ENCODE measurements at places on chromosomes 5 and 9.

GRCh38 chr5:31635446-31635845 is 3.5 kb upstream of the PDZD2 start:
- no peak for DNase-seq

DNA sequence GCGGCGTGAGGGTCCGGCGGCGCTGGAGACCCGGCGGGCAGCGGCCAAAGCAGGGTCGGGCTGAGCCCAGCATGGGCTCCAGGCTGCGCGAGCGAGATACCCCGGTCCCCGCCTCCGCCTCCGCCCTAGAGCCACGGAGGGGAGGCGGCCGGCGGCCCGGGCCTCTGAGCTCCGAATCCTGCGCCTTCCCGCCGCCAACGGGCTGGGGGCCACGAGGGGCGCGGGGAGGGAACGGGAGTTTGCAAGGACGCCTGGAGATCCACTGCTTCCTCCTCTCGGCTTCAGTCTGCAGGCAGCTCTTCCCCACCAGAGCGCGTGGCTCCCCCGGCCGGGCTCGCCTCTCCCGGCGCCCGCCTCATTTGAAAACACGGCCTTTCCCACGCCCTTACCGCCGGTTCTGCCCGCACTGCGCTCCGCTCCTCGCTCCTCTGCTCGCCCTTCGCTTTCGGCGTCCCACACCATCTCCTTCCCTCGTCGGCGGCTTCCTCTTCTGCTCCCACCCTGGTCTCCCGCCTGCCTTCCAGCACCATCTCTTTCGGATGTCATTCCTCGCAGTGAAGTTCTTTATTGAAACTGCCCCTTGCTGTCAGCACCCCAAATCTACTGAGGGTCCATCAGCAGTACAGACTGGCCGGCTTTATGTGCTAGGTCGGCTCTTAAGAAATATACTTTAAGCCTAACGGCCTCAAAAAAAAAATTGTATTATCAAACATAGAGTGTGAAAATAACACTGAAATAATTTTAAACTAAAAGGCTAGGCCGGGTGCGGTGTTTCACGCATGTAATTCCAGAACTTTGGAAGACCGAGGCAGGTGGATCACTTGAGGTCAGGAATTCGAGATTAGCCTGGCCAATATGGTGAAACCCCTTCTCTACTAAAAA is 105.0 kb upstream of the FAM120A start:
- no peak for DNase-seq

DNA sequence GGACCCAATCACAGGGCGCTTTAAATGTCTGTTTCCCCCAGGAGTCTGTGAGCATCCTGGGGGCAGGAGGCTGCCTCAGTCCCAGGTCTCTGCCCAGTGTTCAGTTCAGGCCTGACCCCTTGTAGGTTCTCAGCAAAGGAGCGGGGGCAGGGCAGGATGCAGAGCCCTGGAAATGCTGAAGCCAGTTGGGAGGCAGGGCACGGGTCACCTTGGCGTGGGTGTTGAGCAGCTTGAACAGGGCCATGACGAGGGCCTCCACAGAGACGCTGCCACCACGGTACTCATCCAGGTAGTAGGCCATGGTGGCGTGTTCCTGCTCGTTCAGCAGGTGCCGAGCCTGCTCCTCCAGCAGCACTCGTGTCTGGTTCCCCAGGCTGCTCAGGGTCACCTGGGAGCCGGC is 36.3 kb upstream of the AKNA start:
- peak; percentile 45 for DNase-seq

DNA sequence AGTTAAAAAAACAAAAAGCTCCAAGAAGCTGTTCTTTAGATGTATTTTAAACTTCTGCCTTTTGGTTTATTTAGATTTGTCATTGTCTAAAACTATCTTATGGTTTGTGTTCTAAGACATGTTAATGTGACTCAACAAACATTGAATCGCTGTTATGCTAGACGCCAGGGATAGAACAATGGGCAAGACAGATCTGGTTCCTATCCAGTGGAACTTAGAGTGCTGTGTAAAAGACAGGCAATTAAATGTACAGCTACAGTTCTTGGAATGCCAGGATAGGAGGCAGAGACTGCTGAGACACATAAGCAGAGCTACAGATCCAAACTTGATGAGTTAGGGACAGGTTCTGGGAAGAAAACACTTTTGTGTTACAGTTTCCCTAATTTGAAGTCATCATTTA is 22.4 kb downstream of the LYRM7 start:
- DNase-seq, result no peak

DNA sequence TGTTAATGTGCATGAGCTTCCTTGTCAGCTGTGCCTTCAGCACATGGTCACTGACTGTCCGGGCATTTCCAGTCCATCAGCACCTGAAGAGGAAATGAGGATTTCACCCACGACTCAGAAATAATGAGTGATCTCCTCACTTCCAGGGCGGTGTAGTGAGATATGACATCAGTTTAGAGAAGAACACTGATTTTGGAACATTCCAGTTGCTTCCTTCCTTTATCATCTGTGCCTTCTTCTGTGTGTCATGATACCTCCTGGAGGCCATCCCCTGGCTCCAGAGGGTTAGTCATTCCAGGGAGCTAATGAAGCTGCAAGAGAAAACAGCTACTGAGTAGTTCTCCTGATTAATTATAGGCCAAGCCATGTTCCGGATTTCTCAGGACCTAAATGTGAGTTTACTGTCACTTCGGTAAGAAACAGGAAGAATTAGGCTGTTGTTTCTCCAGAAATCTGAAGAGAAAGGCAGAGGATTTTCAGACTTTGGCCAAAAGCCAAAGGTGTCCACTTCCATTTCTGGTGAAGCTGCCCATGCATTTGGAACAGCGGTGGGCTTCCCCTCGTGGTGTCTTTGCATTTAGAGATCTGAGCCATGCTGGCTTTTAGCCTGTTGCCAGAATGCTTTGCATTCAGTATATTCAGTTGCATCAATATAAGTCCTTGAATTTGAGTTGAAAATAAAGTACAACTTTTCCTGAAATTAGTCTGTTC is 161.3 kb upstream of the OTULINL start:
- DNase-seq, result no peak

DNA sequence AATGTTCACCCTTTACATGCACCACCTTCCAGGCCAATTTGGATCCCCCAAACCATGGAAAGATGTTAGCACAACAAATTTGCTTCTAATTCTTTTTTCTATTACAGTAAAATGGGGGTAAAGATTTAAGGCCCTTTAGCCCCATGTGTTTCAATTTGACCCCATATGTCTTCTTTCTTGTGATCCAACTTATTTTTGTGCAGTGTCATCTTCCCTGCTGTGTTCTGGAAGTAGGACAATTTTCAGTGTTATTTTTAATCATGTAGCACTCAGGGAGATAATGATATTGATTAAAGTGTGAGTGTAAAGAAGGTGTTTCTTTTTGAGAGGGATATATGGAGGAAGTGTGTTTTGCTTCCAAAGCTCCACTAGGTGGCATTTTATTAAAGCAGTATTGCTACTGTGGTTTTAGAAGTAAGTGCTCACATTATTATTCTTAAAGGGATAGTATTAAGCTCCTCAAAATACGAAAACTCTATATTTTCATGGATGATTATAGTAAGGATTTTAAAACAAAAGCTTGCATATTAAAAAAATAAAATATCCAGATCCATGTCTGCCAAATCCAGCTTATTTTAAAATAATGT is 118.7 kb upstream of the ATP10B start:
- no peak for DNase-seq

Measured in sigmoid colon (tissue), 7 donors.